ENCODE measurements at places on chromosomes 7 and 10.

- DNase-seq = no peak
Measured at GRCh38 chr10:83023662-83024061, 1115.6 kb upstream of the GHITM start.

GRCh38 chr10:26640391-26640790, 57.1 kb upstream of the PDSS1 start:
- DNase-seq = no peak

- no peak for DNase-seq
Measured at GRCh38 chr10:13527864-13528122, 1.0 kb downstream of the BEND7 start.

DNA sequence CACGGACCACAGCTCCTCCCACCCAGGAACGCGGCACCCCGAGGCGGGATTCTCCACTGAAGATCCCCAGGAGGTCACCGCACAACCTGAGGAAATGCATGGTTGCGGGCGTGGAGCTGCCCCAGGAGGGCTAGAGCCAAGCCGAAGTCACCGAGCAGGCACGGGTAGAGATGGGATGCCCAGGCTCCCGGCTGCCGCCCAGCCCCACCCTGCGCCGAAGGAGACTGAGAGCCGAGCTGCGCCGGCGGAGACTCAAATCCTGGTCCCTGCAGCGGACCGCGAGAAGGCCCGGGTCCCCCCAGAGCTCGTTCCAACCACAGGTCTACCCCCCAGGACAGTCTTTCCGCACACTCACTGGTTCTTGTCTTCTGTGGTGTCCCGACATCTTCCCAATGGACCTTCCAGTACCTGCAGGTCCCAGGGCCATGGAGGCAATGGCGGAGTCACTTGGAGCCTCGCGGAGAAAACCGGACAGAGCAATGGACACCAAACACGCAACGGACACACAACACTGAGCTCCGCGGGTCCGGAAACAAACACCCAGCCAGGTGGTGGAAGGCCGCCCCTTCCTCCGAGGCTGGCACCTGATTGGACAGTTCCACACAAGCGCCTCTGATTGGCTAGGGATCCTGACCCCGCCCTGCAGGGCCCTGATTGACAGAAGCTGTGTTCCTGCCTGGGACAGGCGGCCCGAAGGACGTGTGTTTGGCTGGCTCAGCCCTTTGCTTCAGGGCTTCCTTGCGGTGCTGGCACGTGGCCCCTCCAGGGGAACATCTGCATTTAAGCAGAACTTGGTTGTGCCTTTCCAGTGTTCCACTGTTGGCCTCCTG, 331.9 kb upstream of the NUPR2 start:
- DNase-seq = no peak

DNA sequence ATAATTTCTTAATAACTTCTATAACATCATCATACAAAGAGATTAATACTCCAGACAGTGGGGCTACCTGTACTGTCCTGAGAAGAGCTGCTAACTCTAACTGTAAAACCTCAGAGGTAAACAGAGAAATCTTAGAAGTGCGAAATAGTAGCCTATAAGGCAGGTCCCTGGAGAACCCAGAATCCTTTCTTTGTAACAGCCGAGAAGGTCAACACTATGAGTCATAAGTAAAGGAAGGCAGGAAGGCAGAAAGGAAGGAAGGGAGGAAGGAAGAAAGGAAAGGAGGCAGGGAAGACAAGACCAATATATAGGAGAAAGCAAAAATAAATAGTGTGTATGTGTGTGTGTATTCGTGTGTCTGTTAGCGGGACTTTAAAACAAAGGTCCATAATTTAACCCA, 540.6 kb downstream of the ZWINT start:
- DNase-seq = no peak

DNA sequence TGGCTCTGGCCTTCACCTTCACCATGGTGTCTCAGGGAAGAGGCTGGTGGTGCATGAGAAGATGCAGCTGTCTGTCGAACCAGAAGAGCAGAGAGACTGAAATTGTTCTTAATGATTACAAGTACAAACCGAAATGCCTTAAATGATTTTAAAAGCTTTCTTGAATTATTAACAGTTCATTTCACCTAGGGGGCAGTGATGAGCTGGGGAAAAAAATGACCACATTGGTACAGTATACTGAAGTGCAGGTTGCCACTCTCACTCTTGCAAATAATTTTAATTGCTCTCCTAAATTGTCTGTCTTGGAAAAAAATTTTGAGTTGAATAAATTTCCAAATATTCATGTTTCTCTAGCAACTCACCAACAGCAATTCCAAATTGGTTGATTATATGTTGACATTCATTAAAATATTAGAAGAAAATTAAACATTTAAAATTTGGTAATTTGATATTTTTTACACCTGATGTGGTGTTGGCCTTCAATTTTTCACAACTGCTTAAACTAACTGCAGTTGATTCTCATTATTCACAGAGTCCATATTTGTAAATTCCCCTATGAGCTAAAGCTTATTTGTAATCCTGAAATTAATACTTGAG, 692.6 kb downstream of the ZWINT start:
- DNase-seq = no peak

DNA sequence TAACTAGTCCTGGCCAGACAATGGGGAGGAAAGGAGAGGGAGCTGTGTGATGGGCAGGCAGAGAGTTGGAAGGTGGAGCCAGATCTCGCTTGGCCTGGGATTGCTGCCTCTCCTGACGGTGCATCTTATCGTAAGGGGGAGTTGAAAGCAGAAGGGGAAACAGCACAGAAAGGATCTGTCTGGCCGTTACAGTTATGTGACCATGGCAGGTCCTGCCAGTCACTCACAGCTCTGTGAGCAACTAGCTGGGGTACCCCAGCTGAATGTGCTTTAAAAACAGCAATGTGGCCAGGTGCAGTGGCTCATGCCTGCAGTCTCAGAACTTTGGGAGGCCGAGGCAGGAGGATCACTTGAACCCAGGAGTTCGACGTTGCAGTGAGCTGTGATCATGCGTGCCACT, 8.1 kb downstream of the BLVRA start:
- DNase-seq = no peak

DNA sequence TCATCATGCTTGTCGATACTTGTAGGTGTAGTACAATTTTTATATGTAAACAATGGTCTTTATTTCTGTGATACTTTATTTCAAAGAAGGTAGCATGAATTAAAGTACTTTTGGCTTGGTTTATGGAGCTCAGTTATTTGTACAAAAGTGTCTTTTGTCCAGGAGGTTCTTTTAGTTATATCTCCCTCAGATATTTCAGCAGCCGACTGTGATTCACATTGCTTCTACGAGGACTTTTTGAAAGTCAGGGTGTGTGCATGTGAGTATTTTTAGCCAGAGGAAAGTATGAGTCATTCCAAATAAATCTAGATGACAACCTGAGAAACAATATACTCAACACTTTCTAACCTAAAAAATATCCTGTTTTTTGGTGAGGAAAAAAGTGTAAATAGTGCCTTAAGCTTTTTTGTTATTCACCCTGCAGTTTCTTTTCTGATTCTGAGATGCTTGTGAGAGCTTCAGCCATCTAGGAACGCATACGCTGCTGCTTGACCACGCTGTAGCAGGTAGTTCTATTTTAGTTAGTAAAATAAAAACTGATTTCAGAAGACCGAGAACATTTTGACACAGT, 595 bp upstream of the SUN1 start:
- DNase-seq = no peak

- DNase-seq = no peak
Measured at GRCh38 chr7:95334447-95334846, 10.1 kb upstream of the PON1 start.

DNA sequence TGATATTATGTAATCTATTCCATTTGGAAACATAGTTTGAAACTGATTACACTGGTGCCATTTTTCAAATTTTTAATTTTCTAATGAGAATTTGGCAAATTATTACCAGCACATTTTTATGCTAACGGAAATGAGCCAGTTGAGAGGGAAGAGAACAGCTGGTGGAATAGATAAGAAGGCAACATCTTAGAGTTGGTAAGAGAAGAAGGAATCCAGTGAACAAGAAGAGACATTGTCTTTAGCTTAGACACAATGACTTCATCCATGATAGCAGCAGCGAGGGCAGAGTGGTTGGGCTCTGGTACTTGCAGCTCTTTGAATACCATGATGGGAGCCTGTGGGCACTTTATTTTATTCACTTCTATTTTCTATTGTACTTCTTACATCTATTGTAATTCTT, 89.6 kb downstream of the CHRM2 start:
- no peak for DNase-seq

- no peak for DNase-seq
Measured at GRCh38 chr10:132848951-132849545, 63.1 kb upstream of the NKX6-2 start.

GRCh38 chr10:3496138-3496537, 288.9 kb downstream of the KLF6 start:
- DNase-seq = no peak

GRCh38 chr7:28848906-28849305, 109.2 kb downstream of the TRIL start:
- DNase-seq = no peak

All from stimulated activated CD8-positive, alpha-beta memory T cell treated with anti-CD3 and anti-CD28 coated beads, Interleukin-4, amount 100 ng/mL, for 1 hour (primary cell).